Activated T-helper 17 cell treated with anti-CD3 and anti-CD28 coated beads, Interleukin-2, amount 50 U/mL, for 72 hours (primary cell): ENCODE measurements at places on chromosomes 7 and 10.

DNA sequence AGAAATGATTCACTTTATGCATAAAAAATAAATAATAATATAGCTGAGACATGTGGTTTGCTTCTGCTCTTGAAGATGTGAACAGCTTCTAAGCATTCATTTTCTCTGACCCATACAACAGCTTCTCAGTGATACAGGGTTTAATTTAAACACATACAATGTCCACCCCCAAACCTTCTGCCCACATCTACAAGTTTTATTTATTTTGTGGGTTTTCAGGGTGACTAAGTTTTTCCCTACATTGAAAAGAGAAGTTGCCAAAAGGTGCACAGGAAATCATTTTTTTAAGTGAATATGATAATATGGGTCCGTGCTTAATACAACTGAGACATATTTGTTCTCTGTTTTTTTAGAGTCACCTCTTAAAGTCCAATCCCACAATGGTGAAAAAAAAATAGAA is 17.2 kb downstream of the INHBA start:
- no peak for ATAC-seq

GRCh38 chr7:151867912-151868311 is 9.0 kb downstream of the PRKAG2 start:
- no peak for ATAC-seq

GRCh38 chr7:130875265-130875741 is 141.3 kb upstream of the KLF14 start:
- ATAC-seq, result peak; percentile 32

DNA sequence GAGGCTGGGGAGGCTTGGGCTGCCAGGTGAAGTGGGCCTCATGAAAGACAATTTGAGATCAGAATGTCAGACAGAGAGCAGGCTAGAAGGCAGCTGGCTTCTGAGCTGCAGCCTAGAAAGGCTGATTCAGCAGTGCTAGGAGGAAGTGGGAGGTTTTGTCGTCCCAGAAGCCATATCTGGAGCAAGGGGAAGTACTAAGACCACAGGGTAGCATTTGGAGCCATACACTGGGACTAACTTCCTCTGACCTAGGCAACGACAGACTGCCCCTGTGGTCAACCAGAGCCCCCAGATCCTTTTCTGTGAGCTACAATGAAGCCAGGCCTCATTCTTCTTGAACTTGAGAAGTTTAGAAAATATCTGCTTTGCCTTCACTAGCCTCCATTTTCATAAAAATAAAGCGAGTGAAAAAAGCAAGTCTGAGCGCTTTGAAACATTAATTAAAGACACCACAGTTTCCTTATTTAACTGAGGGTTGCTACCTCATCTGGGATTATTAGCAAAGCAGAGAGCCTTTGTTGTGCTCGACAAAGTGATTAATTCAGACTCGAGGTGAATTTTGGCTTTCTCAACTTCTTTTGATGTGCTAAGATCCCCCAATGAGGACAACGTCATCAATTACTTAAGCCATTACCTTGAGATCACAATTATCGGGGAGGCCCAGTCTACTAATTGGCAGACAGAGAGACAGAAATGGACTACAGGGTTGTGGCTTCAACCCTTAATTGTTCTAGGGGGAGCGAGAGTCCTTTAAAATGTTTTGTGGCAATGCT is 26.6 kb downstream of the TBXAS1 start:
- peak; percentile 94 for ATAC-seq

GRCh38 chr7:37216156-37216852 is 232.4 kb downstream of the ELMO1 start:
- no peak for ATAC-seq

GRCh38 chr10:33655921-33656320 is 321.5 kb upstream of the NRP1 start:
- no peak for ATAC-seq

- no peak for ATAC-seq
Observed at GRCh38 chr7:116573541-116573940, 48.7 kb downstream of the CAV1 start.

DNA sequence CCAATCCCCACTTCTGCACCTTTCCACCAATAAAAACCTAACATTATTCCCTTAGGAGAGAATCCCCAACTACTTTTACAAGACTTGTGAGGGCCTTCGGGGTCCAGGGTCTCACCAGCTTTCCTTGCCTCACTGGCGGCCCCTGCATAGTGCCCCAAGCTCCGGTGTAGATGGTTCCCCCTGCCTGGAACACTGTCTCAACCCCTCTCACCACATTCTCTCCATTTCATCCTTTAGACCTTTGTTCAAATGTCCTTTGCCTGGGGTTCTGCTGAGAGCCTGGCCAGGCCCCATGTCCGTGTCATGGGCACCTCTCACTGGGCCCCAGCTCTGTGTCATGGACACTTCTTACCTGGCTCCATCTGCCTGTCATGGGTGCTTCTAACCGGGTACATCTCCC is 64.5 kb upstream of the SORCS3 start:
- ATAC-seq, result no peak

GRCh38 chr7:99437946-99438572 is 539 bp downstream of the PTCD1 start:
- peak; percentile 19 for ATAC-seq

DNA sequence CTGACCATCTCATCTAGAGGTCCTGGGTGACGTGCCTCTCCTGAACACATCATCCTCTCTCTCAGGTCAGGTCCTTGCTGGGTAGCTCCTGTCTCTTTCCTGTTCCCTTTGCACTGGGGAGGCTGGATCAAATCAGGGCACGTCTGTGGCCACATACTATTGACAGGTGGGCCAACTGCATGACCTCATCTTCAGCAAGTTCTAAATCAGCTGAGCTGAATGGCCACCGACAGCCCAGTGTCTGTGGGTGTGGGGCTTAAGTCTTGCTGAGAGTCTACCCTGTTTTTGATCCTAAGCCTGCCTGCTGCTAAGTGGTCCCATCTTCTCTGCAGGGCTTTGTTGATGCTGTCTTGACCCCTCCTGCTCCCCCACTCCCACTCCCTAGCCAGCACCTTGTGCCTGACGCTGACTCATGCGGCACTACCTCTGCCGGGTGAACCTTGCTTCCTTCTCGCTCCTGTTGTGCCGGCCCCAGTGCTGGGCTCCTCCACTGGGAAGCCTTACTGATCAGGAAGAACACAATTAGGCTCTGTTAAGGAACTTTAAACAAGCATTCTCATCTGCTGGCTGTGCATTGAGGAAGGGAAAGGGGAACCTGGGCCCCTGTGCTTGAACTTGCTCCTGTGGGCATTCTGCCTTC is 440.4 kb downstream of the PLXNA4 start:
- ATAC-seq, result no peak

DNA sequence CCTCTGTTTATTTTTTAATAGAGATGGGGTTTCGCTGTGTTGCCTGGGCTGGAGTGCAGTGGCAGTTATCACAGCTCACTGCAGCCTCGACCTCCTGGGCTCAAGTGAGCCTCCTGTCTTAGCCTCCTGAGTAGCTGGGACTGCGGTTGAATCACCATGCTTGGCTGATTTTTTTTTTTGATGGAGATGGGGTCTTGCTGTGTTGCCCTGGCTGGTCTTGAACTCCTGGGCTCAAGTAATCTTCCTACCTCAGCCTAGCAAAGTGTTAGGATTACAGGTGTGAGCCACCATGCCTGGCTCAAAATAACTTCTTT is 8.1 kb downstream of the DYNC2I1 start:
- no peak for ATAC-seq

- ATAC-seq, result no peak
Observed at GRCh38 chr7:83339907-83340306, 177.2 kb upstream of the PCLO start.

GRCh38 chr10:42645103-42645502 is 6.7 kb upstream of the ZNF33B start:
- no peak for ATAC-seq

GRCh38 chr10:89869180-89869579 is 167.8 kb downstream of the KIF20B start:
- no peak for ATAC-seq

DNA sequence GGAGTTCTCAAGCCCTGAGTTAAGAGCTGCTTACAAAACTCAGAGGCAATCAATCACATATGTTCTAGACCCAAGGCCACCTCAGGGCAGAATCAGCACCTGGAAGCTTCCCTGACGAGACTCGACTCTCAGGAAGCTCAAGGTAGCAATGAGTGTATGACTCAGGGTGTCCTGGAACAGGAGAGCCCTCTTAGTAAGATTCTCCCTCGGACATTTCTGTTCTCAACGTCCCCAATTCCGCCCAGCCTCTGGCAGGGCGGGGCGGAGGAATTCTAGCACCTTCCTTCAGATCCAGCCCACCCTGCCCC is 39.6 kb upstream of the PROSER2 start:
- no peak for ATAC-seq

DNA sequence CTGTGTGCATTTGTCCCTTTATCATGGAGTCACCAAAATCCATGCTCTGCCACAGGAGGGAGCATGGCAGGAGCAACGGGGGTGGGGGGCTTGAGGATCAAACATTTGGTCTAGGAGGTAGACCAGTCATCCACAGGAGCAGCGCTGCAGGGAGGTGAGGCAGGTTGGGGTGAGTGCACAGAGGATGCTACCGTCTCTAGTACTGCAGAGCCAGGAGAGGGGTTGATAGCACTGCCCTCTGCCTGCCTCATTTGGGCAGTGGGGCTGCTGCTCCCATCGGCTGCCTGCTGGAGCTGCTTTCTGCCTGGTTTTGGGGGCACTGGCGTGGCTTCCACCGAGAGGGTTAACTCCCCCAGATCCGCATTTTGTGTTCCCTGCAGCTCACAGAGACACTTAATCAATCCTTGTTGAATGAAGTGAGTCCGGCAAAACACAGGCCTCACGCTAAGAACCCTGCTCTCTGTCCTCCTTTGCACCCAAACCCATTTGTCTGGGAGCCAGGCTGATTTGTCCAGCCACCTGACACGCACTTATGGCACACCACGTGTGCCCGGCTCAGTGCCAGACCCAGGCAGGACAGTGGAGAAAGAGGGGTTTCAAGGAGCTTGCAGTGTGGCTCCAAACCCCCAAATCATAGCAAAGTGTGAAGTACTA is 527.1 kb upstream of the FOXK1 start:
- ATAC-seq, result no peak

- no peak for ATAC-seq
Observed at GRCh38 chr10:19876570-19876969, 60.3 kb downstream of the PLXDC2 start.

DNA sequence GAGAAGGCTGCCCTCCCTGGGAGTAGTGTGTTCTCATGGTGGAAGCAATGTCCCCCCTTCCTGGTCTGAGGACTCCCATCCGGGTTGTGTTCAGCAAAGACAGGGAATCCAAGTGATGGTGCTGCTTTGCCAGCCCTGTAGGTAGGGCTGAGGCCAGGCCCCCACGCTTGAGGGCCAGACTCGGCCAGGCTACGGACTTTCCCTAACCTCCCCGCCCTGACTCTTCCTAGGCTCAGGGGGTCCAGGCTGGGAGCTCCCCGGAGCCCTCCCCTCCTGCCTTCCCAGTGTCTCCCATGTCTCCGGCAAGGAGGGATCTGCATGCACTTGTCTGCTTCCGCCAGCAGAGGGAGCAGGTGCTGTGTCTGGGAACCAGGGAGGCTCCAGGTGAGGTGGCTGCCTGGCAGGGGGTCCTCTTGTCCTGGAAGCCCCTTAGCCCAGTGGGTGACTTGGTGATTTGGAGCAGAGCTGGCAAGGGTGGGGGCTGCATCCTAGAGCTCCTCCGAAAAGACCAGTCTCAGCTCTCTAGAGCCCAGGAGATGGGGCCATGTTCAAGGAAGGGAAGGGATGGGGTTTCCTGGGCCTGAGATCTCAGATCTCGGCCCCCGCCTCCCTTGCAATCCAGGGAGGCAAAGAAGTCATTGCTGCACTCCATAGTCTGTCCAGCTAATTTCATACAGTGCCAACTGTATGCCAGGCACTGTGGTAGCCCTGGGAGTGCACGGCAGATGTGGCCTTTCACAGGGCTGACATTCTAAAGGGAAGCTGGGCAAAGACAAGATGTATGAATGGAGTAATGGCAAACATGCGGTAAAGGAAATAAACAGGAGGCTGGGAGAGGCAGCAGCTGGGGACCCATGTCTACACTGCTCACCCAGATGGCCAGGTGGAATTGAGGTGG is 20.3 kb upstream of the SFRP5 start:
- peak; percentile 53 for ATAC-seq

DNA sequence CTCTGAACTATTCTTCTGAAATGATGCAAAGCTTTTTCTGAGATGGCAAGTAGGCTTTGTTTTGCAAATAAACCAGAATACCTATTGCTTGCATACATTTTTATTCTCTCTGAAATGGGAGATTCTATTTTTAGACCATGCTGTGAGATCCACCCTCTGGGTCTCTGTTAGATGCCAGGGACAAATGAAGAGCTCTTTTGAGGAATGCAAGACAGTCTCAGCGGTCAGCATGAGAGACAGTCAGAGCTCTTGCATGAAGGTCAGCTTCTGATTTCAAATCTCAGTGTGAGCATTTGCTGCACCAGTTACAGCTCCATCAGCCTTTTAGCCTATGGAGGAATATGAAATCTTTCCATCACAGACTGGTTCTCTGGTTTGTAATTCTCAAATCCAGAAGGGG is 429.9 kb upstream of the KLF6 start:
- no peak for ATAC-seq

- no peak for ATAC-seq
Observed at GRCh38 chr10:64515970-64516699, 994.9 kb downstream of the REEP3 start.

- no peak for ATAC-seq
Observed at GRCh38 chr7:91039033-91039432, 225.2 kb upstream of the FZD1 start.

DNA sequence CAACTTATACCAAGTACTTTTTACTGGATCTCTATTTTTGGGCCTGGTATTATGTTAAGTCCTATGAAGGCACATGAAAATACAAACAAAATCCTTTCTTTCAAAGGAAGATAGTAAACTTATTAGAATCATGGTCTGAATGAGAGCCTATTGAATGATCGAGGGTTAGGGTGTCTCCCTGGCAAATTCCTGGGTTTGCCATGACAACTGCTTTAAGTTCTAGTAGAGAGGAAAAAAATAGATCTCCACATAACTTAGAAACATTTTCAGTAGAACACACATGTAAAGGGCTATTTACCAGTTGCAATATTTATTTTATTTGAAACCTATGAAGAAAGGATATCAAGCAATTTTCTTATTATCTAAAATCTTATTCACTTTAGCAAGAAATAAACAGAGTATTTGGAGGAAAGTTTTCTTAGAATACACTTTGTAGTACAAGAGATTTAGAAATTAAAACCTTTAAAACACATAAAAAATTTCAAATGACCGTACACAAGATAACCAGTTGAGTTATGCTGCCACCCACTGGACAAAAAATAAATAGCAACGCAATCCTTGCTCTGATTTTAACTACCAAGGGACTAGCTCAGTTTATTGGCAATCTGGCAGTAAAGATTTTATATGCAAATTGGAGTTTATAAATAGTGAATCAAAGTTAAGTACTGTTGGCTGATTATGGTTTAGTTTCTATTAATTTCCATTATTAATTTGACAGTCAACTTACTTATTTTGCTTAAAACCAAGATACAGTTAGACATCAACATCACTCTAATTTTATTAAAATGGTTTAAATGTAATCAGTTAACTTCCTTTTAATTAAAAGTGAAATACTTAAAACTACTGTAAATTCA is 33.9 kb downstream of the CACUL1 start:
- ATAC-seq, result no peak

- no peak for ATAC-seq
Observed at GRCh38 chr7:1092806-1093501, 5.0 kb downstream of the GPER1 start.
